Dermis lymphatic vessel endothelial cell (primary cell): ENCODE measurements at places on chromosomes 2 and 18. TPM values are rescaled to one million over a fixed set of nuclear protein-coding genes. Genes with fewer than 3 reads are reported as not detected.

The AKAIN1 gene
- not detected in 2 replicates for total RNA-seq

The MARCHF4 gene
- under 0.01 and 0.11 TPM in 2 replicates for total RNA-seq

The SYT4 gene
- total RNA-seq: not detected in 2 replicates

The SERPINB3 gene
- not detected in 2 replicates for total RNA-seq

The LCT gene
- total RNA-seq: under 0.01 TPM in 2 replicates

The STON1 gene
- total RNA-seq: 2.3 and 4.7 TPM in 2 replicates

The DYNC1I2 gene
- total RNA-seq: 114 and 150 TPM in 2 replicates

The CTAGE1 gene
- total RNA-seq: not detected in 2 replicates

The PER2 gene
- 2.0 and 2.7 TPM in 2 replicates for total RNA-seq

The MYOM1 gene
- total RNA-seq: 0.43 and 2.4 TPM in 2 replicates

The MC5R gene
- total RNA-seq: not detected in 2 replicates

The NDC80 gene
- 3.8 and 4.9 TPM in 2 replicates for total RNA-seq

The C2orf66 gene
- 0.09 TPM in 1 of 2 replicates, not detected in the other for total RNA-seq

The AQP12B gene
- total RNA-seq: not detected in 2 replicates

The RESP18 gene
- total RNA-seq: not detected in 2 replicates

The PROKR1 gene
- total RNA-seq: not detected in 2 replicates

The ADRA2B gene
- total RNA-seq: 0.09 TPM in 1 of 2 replicates, not detected in the other

The CYP26B1 gene
- total RNA-seq: under 0.01 TPM in 1 of 2 replicates, not detected in the other

The SNRNP27 gene
- total RNA-seq: 22.2 and 24.2 TPM in 2 replicates
